ENCODE measurements at places on chromosomes 1 and 21.

DNA sequence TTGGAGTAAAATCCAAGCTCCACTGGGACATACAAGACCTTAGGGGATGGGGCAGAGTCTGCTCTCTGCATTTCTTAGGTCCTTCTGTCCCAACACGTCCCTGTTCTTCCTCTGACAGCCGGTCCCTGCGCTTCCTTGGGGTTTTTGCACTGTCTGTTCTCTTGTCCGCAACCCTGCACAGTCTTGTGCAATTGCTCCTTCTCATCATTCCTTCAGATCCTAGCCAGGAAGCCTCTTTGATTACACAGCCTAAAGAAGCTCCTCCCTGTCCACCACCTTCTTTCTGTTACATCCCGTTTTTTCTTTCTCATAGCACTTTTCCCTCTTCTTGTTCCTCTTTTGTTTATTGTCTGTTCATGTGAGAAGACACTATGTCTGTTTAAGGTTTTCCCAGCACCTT lies 19.9 kb downstream of the ACOT11 start:
- DNase-seq, result no peak

- DNase-seq, result no peak
These were observed 191.3 kb downstream of the CACNA1E start for GRCh38 chr1:181674617-181675016.

GRCh38 chr21:16522548-16522947 lies 792.8 kb downstream of the USP25 start:
- no peak for DNase-seq

DNA sequence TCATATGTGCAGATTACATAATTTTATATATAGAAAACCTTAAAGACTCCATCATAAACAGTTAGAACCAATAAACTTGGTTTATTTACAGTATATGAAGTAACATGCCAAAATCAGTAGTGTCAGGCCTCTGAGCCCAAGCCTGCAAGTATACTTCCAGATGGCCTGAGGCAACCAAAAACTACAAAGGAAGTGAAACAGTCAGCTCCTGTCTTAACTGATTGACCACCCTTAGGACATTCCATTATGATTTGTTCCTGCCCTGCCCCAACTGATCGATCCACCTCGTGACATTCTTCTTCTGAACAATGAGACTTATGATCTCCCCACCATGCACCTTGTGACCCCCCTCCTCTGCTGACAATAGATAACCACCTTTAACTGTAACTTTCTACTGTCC lies 630.3 kb downstream of the AMY1C start:
- no peak for DNase-seq

- DNase-seq, result no peak
These were observed 709.4 kb downstream of the MATN1 start for GRCh38 chr1:30014031-30014430.

GRCh38 chr21:14889080-14889810 lies 175.6 kb downstream of the NRIP1 start:
- DNase-seq, result no peak

GRCh38 chr1:19074902-19075721 lies 118.6 kb upstream of the IFFO2 start:
- no peak for DNase-seq

DNA sequence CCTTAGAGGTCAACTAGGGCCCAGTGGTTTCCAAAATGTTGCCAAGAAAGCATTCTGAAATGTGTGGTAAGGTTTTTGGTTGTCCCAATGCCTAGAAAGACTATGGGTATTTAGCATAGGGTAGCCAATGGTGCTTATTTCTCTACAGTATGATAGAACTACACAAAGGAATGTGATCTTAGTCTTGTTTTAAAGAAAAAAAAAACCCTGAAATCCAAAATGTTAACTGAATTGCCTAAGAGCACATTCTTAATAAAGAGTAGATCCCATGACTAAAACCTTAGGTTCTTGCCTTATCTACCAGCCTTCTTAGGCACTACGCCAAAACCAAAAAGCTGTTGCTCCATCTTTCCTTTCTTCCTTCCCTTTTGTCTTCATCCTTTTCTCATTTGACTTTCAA lies 428.2 kb downstream of the MRPL39 start:
- no peak for DNase-seq

GRCh38 chr1:42414551-42415496 lies 34.2 kb downstream of the RIMKLA start:
- no peak for DNase-seq

GRCh38 chr1:175419684-175420517 lies 227.3 kb upstream of the KIAA0040 start:
- no peak for DNase-seq

DNA sequence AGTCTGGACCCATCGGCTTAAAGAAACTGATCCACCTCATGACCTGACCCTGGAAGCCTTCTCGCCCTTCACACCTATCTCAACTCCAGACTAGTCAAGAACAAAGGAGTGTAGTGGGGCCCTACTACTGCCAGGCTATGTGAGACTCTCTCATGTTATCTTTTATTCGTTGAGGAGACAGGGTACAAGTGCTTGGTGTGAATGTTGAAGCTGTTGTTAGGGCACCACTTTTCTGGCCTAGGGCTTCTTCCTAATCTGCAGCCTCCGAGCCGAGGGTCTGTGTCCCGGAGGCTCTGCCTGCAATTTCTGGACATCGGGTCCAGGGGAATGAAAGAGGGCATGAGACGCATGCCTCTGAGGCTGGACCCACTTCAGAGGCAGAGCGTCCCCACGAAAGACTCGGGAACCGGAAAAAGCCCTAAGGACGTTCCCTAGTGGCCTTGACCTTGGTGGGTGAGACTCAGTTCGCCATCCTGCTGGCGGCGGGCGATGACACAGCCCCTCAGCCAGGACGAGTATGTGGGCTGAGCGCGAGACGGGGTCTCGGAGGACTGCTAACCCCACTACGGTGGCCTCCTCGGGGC lies 671 bp downstream of the DNAJC11 start:
- no peak for DNase-seq

GRCh38 chr1:4660917-4661594 lies 6.6 kb downstream of the AJAP1 start:
- no peak for DNase-seq

DNA sequence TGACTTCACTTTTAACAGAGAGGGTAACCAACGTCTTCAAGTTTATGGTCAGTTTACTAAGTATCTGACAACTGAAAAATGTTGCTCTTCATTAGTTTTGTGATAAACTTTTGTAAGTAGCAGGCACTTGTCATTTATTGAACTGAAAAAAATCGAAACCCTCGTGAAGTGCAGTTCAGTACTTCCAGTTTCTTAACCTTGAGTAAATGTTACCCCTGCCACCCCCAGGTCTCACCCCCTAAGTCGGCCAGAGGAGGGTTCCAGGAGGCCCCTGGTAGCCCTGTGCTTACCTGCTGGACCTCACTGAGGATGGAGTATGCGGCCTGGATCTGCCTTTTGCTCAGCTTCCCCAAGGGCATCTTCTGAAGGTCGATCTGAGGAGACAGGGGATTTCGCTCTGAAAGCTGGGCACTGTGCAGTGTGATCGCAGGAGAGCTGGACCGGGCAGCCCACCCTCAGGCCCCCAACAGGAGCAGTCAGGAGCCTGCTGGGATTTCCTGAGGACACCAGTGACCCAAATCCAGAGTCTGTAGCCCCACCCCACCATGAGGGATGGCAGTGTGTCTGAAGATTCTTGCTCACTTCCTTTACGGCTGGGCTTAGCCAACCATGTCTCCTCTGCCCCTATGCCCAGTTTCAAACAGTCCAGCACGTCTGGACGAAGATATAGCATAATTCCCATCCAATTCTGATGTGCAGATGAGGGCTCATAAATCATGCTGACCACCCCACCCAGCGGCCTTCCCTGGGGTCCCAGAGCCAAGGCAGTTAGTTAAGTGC lies 37.6 kb downstream of the PARP1 start:
- DNase-seq, result no peak

DNA sequence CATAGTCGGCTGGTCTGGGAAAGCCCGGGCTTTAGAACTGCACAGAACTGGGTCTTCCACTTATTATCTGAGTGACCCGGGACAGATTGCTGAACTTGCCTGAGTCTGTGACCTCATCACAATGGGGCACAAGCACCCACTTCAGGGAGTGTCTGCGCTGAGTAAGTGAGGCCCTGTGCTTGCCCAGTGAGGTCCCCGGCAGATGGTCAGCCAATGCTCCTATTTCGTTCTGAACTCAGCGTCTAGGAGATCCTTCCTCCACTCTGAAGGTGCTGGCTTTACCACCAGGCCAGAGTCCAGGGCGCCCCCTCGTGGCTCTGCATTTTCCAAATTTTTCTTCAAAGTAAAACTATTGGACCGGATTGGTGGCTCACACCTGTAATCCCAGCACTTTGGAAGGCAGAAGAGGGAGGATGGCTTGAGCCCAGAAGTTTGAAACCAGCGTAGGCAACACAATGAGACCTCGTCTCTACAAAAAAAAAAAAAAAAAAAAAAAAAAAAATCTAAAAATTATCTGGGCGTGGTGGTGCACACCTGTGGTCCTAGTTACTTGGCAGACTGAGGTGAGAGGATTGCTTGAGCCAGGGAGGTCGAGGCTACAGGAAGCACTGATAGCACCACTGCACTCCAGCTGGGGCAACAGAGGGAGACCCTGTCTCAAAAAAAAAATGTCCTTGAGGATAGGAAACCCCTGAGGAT lies 61.7 kb downstream of the FCRL5 start:
- DNase-seq, result peak; percentile 93

- no peak for DNase-seq
These were observed 20.6 kb downstream of the RUNX3 start for GRCh38 chr1:24909388-24909898.

DNA sequence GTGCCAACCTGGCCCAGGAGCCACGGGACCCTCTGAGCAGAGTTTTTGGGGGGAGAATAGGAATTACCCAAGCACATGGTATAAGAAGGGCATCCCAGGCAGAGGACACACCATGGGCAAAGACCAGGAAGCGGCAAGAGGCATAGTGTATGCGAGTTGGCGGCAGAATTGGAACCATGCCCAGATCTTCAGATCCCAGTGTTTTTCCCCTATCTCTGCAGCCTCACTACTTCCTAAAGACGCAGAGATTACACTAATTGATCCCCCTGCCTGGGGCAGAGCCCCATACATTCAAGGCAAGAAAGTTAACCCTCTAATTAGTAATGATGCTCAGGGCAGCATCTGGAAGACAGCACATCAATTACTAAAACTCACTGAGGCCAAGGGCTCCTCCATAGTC lies 48.2 kb downstream of the SYT2 start:
- no peak for DNase-seq
